ENCODE measurements at places on chromosomes 1 and 21. TPM values are rescaled to one million over a fixed set of nuclear protein-coding genes. Genes with fewer than 3 reads are reported as not detected.

GRCh38 chr1:156012051-156012817 is 8.5 kb downstream of the SSR2 start:
- DNase-seq, result no peak

DNA sequence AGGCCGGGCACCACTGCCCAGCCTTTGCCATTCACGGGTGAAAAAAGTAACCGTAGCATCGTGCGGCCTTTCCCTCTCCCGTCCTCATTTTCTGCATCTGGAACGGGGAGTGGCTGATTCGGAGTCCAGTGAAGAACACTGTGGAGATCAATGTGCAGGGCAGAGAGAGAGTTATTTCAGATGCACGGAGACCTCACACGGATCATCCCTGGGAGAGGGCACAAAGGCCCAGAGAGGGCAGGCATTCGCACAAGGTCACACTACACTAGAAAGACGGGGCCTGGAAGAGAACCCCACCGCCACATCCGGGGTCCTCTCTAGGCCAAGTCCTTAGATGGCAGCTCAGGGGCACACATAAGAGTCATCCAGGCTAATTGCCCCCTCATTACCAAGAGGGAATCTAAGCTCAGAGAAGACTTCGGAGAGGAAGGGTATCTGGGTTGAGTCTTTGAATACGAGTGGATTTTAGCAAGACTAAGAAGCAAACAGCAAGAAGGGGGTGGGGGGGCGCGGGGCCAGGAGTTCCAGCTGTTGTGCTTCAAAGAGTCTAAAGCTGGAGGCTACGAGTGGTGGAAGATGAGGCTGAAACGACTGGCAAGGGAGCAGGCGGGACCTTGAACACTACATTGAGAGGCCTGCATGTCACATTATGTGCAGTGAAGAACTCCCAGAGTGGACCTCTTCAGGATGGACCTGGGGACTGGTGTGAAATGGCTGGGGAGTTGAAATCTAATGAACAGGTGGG is 857 bp downstream of the GPX7 start:
- peak; percentile 34 for DNase-seq

DNA sequence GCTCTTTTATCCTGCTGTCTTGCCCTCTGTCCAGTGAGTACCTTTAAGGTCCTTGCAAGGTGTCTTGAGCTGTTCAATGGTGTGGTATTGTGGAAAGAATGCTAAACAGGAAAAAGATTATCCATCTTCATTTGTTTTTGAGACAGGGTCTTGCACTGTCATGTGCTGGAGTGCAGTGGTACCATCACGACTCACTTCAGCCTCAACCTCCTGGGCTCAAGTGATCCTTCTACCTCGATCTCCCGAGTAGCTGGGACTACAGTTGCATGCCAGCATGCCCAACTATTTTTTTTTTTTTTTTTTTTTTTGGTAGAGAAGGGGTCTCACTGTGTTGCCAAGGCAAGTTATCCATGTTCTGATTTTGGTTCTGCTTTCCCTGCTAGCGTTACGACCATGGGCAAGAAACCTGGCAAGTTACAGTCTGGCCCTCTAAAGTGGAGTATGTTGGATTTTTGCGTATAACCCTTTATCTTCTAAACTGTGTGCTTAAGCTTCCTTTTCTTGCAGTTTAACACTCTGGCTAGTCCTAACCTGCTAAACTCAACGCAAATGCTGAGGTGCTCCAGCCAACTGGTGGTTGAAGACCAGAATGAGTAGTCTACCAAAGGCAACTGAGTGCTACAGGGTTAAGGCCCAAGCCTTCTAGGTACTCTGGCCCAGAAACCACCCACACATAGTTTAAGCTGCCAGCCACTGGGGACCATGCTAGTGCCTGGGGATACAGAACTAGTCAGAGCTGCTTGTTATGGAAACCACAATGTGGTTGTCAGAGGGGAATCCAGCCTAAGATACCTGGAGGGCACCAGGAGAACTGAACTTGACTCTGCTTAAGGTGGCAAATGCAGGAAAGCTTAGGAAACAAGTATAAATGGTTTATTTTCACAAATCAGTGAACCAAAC is 7.9 kb downstream of the RPL11 start:
- no peak for DNase-seq

- DNase-seq, result peak; percentile 61
These were observed 3.8 kb downstream of the RNF186 start for GRCh38 chr1:19811206-19811851.

DNA sequence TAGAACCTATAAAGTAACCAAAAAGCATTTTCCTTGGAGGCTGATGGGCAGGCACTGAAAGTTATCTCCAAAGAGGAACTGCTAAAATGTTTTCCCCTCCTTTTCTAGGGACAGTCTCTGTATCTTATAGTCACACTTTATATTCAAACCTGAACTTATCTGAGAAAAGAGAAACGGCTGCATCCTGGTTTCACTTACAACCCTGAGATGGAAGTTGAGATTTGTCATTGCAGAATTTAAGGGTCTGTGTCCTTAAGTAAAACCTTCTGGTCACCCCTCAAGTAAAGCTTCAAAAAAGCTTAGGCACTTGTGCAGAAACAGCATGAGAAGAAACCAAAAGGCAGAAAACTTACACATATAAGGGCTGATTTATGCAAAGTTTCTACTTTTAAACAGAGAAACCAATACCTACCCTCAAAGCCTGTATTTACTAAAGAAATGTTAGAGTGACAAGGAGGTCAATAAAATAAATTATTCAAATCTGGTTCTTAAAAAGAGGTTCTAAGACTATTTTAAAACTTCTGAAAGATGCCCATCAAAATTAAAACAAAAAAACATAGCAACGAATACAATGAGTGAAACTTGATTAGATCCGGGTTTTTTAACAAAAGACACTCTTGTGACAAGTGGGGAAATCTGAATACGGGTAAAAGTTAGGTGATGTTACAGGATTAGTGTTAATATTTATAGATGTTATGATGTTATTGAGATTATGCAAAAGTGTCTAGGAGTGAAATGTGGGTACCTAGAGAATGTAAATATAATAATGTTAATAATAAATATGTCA is 9.9 kb downstream of the CD58 start:
- no peak for DNase-seq

DNA sequence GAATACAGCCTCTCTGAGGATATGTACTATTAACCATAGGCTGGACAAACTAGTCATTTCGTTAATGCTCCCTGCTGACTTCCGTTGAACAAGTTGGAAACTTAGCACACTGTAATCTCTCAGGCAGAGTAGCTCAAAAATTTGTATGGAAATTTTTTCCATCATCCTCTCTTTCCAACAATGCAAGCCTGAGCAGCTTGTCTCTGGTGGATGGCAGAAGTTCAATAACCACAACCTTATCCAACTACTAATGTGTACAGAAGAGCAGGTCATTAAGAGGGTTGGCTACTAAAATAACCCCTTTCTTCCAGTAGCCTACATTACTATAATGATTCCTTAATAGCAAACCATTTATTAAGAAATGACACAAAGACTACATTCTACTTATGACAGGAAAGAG is 262.3 kb downstream of the NFIA start:
- no peak for DNase-seq

- peak; percentile 33 for DNase-seq
These were observed 1.2 kb downstream of the MAN1C1 start for GRCh38 chr1:25617625-25618432.

DNA sequence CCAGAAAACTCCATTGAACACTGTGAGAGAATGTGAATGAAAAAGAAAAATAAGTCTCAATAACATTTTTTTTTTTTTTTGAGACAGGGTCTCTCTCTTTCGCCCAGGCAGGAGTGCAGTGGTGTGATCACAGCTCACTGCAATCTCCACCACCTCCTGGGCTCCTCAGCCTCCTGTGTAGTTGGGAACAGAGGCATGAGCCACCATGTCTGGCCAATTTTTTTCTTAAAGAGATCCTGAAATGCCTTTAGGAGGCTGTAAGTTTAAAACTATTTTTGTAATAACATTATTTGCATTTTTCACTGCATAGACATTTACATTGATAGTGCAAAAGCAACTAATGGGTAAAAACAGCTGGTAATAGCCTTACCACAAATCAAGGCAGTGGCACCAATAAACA is 35.3 kb downstream of the GDAP2 start:
- DNase-seq, result no peak

DNA sequence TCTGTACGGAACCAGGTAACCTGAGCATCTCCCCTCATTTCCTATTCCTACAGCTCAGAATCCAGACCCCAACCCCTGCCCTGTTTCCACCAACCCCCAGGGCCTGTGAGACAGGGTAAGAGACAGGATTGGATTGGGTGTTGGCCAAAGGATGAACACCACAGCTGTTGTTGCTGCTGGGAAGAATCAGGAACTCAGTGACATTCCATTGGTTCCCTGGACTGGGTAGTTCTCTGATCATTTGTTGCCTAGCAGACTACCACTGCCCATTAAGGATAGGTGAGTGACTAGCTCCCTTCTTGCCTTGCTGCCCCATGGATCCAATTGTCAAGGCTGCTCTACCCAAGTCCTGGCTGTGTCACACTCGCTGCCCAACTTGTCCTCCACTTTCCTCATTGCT is 10.0 kb downstream of the NCSTN start:
- no peak for DNase-seq

- no peak for DNase-seq
These were observed 269.4 kb downstream of the RWDD3 start for GRCh38 chr1:95503278-95504030.

DNA sequence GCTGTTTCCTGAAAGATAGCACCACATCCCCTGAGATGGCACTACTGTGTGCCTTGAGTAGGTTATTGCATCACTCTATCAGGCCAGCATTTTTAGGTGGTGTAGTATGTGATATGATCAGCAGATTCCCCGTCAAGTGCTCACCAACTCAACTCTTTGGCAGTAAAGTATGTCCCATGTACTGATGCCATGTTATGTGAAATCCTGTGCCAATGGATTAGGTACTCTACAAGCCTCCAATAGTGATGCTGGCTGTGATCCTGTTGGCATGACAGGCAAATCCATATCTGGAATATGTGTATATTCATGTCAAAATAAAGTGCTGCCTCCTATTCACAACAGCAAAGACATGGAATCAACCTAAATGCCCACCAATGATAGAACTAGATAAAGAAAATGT is 137.2 kb upstream of the CAMK1G start:
- no peak for DNase-seq

- DNase-seq, result peak; percentile 49
These were observed 141.4 kb upstream of the BEND5 start for GRCh38 chr1:48917901-48918603.

- no peak for DNase-seq
These were observed 156.7 kb upstream of the BACE2 start for GRCh38 chr21:41011098-41011731.

GRCh38 chr1:103218369-103218768 is 110.0 kb upstream of the COL11A1 start:
- DNase-seq, result no peak

DNA sequence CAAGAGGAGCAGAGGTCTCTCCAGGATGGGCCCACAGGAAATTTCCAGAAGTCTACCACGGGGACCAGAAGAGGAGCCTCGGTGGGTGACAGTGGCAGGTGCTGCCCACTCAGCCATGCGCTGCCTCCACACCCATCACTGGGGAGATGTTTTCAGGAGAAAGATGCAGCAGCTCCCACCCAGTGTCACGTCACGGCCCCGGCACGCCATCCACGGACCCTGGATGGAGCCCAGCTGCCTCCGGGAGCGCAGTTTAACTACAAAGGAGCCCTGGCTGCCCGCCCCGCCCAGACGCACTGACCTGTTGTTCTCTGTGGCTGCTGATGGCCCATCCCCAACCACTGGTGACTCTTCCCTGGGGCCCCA is 6.8 kb downstream of the TSPEAR start:
- peak; percentile 15 for DNase-seq

DNA sequence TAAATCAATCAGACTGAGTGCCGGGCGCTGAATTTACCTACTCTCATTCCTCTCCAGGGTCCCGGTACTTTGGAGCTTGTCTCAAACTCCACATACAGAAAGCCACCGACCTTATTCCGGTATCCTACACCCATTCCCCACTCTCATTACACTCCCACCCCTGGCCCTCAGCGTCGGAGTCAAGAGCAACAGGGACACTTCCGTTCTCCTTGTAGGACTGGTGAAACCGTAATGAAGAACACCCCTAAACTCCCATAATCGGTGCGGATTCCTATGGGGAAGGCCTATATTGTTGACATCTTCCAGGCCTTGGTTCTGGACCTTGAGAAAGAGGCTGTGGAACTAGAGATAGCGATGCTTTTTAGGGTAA is 798 bp downstream of the ZBED6 start:
- DNase-seq, result peak; percentile 21

GRCh38 chr21:39109163-39109530 is 74.1 kb downstream of the PSMG1 start:
- DNase-seq, result no peak

DNA sequence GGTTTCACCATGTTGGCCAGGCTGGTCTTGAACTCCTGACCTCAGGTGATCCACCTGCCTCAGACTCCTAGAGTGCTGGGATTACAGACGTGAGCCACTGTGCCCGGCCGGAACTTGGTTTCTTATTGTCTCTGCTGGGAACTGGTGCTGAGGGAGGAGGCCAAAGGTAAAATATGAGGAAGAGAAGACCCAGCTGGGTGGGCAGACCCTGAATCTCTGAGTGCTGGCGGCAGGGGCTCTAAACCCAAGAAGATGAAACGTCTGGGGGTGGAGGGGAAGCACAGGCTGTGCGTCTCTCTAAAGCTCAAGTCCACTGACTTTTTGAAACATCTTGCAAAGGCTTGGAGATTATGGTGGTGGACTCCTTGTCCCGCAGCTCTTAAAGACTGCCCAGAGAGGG is 82.0 kb upstream of the TLR5 start:
- no peak for DNase-seq

DNA sequence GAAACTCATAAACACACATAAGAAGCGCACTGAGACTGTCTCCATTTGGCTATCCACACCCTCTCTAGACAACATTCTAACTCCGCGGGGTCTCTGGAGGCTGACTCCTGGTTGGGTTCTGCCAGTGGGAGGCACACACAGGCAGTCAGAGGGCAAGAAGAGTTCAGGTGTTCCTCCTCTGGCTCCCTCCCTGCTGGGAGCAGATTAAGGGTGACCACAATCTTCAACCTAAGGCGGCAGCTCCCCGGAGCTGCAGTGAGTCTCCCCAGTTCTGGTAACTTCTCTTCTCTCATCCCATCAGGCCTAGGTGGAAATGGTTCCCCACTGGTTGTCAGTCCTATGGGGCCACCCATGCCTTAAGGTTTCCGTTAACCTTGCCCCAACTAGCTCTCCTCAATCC is 7.4 kb upstream of the TENT5C start:
- no peak for DNase-seq

GRCh38 chr1:205263580-205264190 is 35.9 kb downstream of the TMCC2 start:
- DNase-seq, result no peak

- DNase-seq, result no peak
These were observed 999 bp downstream of the THAP3 start for GRCh38 chr1:6625584-6626149.

GRCh38 chr1:110242731-110243130 is 32.6 kb downstream of the KCNC4 start:
- no peak for DNase-seq

GRCh38 chr1:206685769-206686477 is 1.2 kb downstream of the MAPKAPK2 start:
- peak; percentile 78 for DNase-seq

The TMEM200B gene
- polyA plus RNA-seq, result 1.5 TPM

The HSD3B1 gene
- polyA plus RNA-seq, result not detected

The SYT6 gene
- not detected for polyA plus RNA-seq

The ADAM30 gene
- polyA plus RNA-seq, result not detected

The SPRR2G gene
- polyA plus RNA-seq, result not detected

Data from SK-N-SH (cell line).